ENCODE measurements at places on chromosomes 4 and X. TPM values are rescaled to one million over a fixed set of nuclear protein-coding genes. Genes with fewer than 3 reads are reported as not detected.

DNA sequence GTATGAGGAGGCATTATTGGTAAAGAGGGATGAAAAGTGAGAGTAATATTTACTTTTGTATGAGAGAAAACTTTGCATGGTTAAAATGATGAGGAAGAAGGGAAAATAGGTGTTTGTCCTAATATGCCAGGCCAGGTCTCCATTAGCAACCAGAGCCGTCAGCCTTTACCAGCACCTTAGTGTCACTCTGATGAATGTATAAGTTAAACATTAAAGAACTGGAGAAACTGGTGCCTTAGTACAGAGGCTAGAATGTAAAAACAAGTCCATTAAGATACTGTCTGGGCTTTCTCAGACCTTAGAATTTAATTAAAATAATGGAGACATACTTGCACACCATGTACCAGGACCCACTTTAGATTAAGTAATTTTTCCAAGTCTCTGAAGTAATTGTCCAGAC is 222.3 kb downstream of the FAM47A start:
- no peak for DNase-seq

- DNase-seq = no peak
These were observed 103.9 kb downstream of the PPA2 start for GRCh38 chr4:105369988-105370387.

DNA sequence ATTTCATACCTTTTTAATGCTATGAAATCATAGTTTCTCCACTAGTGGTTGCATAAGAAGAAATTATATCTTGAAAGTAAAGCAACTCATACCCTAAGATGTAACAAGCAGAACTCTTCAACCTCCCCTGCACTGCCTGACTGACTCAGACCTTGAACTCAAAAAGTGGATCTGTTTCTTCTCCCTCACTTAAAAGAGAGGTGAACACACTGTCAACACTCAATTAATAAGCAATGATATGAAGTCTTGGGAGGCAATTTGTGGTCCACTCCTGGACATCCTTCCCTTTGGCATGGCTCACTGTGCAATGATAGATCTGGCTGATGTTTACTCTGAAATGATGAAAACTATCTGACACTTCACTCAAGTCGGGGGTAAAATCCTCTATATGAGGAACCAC is 282.0 kb upstream of the DKK2 start:
- no peak for DNase-seq

DNA sequence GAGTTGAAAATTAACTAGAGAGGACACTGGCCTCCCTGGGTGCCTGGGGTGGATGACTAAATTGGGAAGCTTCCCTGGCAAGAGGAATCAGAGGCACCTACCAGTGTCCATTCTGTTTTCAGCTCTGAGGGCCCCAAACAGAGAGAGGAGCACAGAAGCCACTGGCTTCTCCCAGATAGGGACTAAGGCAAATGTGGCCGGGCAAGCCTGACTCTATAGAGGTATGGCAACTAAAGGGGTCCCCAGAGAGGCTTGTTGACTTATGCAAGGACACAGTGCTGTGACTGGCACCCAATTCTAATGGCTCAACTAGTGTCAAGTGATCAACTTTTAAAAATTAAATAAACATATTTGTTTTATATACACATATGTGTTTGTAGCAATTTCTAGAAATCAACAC is 17.2 kb downstream of the TRPC3 start:
- DNase-seq = no peak

The CRMP1 gene
- total RNA-seq = 1.5 TPM

DNA sequence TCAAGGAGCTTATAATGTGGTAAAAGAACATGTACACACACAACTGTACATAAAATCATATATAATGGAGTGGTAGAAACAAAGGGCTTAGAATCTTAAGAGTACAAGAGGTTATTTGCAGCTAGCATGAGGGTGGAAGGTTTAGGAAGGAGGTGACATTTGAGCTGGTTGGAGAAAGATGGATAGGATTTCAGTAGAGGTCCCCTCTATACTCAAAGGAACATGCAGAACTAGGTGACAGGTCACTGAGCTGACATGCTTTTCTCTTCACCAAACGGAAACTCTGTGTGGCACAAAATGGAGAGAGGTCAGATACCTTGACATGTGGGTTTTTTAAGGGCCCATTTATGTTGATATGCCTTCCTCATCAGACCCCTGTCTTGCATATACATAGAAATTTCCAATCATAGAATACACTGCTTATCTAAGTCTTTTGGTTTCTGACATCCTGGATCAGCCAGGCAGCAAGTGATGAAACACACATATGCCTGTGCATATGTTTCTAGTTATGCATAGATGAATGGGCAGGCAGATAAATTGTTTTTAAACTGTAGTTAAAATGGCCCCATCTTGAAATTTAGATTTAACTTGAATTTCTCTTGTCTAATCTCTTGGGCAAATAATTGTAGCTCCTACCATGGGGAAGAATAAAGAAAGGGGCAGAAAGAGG is 29.3 kb downstream of the CLCN5 start:
- DNase-seq = no peak

The CLIC2 gene
- 17.0 TPM for total RNA-seq

DNA sequence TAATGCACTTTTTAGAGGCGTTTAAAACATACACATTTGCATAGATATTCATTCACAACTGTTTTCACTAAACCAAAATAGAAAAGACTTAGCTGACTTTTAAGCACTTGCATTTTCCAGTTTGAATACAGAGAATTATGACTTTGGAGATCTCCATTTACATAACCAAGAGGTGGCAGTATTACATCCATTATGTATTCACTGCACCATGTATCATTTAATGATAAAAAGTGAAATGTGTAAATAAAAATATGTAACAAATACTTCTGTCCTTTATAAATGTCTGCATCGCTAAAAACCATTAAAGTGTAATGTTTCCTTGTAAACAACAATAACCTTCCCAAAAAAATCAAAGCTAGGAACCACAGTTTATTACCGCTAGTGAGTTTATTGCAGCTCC is 413.2 kb downstream of the FGF13 start:
- no peak for DNase-seq

DNA sequence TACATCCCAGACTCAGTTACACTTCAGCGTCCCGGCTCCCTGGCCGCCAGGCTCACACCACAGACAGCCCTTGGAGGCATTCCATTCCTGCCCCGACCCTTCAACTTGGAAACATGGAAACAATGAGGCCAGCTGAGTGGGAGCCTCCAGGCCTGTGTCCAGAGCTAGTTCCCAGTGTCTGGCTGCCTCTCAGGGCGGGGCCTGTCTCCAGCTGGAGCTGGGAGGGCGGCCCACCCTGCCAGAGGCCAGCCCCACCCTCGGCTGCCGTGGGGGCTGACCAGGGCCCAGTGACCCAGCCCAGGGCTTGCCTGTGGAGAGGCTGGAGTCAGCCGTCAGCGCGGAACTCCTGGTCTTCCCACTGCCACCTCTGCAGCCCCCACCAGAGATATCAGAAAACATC is 37.4 kb upstream of the SPON2 start:
- DNase-seq = peak; percentile 92

DNA sequence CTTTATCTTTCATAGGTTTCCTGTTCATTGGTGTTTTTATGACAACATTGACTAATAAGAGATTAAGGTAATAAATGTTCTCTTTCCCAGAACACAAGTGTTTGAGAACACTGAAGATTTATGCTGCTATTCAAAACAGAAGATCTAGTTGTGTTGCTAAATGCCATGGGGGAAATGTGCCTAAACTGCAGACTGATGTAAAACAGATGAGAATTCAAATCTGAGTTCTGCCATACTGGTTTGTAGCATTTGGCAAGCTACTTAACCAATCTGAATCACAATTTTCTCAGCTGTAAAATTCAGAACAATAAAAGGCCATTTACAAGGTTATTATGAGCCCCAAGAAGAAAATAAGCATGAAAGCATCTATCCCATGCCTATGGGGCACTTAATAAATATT is 2.3 kb downstream of the SLC10A6 start:
- DNase-seq = no peak

- no peak for DNase-seq
These were observed 41.3 kb downstream of the STPG2 start for GRCh38 chr4:98101988-98102387.

DNA sequence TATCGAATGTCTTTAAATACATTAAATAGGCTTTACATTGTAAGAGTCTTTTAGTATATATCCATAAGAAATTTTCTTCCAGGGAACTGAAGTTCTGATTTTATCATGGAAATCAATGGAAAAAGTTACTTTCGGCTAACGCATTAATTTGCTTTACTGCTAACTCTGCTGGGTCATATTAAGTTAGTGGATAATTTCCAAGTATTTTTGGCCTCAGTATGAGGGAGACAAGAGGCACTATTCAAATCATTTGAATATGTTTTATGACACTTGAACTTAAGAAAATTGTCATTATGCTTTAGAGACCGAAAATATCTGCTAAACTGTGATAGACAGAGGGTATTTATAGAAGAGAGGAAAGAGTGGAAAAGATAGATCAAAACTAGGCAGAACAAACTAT is 237.5 kb downstream of the PCDH7 start:
- DNase-seq = no peak

DNA sequence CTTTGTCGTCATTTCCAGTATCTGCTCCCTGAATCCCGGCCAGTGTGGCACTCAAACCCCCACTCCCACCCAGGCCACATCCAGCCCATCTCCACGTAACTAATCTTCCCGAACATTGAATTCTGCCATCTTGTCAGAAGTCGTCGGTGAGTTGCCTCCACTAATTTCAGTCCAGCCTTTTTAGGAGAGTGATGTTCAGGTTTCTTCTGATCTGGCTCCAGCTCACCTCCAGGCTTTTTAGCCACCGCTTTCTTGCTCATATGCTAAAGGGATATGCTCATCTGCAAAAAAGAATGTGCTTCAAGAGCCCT is 1.3 kb downstream of the TMEM165 start:
- DNase-seq = no peak

The CACNA1F gene
- total RNA-seq = not detected

GRCh38 chr4:143616771-143617170 is 83.7 kb downstream of the FREM3 start:
- no peak for DNase-seq

The WDR17 gene
- total RNA-seq = 0.43 TPM

DNA sequence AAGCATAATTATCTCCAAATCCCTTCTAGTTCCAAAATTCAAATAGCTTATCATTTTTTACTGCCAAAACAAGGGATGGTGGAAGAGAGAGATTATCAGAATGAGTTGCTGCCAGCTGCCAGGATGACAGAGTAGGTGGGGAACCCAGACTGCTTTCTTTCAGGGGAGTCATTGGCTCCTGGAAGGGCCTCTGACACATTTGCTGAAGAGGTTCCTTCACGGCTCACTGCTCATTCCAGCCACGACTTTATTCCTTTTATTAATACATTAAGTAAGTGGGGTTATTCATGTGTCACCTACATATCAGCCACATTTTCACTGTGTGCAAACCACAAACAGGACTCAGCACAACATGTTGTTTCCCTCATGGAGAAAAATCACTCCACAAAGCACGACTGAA is 12.7 kb upstream of the SMIM43 start:
- no peak for DNase-seq

- DNase-seq = no peak
These were observed 362.4 kb downstream of the MID1IP1 start for GRCh38 chrX:39163581-39164126.

GRCh38 chrX:113399506-113400192 is 559.0 kb upstream of the AMOT start:
- DNase-seq = no peak

The UGT2A1 gene
- total RNA-seq = not detected

DNA sequence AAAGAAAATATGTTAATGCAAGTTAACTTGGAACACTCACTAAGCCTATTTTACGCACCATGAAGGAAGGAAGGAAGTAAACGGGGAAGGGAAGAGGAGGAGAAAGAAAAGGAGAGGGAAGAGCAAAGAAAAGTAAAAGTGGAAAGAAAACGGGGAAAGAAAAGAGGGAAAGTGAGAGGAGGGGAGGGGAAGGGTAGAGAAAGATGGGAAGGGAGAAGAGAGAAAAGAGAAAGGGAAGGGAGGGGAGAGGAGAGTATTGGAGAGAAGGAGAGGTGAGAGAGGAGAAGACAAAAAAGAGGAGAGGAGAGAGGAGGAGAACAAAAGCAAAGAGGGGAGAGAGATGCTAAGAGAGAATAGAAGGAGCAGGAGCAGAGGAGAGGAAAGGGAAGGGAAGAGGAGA is 224.1 kb downstream of the SLITRK2 start:
- no peak for DNase-seq

The DCLK2 gene
- 19.9 TPM for total RNA-seq

The PPP4R3C gene
- not detected for total RNA-seq

- DNase-seq = no peak
These were observed 80.1 kb upstream of the LRPAP1 start for GRCh38 chr4:3612281-3612680.

DNA sequence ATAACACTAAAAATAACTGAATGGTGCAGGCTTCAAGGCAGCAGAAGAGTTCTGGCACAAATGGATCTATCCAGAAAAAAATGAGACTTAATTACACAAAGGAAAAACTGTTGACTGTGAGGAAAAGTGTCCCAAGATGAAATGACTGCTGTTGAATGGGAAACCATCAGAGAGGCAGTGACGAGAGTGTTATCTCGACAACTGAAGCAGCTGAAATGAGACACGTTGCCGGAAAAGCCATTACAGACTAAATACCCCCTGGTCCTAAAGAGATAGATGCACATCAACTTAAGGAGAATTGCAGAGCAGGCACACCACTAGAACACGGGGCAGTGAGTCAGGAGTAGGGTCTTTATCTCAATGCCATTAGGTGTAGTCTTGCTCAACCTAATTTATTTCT is 277.8 kb downstream of the DMD start:
- DNase-seq = no peak

- no peak for DNase-seq
These were observed 127.9 kb downstream of the KLHL8 start for GRCh38 chr4:87092389-87093141.

DNA sequence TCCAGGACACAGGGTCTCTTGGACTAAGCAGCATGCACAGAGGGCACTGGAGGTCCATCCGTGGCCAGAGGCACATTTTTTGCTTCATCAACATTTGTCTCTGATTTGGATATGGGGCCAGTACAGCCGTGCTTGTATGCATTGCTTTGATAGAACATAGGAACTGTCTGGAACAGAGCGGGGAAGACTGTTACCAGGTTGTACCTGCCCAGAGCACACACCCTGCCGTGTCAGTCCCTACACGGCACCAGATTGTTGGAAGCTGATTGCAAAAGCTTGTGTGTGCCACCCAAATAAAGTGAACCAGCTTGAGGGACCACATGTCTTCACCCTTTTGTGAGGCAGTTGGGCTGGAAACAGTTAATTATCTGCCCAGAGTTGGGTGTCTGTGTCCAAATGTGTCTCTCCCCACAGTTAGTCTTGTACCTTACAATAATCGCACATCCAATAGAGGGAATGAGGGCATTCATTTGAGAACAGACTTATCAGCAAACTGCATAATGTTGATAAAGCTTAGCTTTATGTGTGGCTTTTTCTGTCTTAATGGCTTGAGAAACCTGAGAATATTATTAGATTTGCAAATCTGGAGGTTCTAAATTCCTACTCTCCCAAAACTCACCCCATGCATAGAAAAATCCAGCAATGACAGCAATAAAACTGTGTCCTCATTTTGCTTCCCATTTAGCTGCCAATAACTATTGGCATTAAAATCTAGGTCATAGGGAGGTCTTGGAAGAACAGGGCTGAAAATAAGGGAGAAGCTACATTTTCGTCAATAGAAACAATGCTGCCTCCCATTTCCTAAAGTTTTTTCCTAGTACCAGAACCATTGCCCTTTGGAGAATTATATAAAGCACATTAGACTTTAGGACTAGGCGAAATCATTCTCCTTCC is 21.2 kb downstream of the KLF3 start:
- no peak for DNase-seq

The FDCSP gene
- not detected for total RNA-seq
